ENCODE measurements at places on chromosomes 3 and 15.

DNA sequence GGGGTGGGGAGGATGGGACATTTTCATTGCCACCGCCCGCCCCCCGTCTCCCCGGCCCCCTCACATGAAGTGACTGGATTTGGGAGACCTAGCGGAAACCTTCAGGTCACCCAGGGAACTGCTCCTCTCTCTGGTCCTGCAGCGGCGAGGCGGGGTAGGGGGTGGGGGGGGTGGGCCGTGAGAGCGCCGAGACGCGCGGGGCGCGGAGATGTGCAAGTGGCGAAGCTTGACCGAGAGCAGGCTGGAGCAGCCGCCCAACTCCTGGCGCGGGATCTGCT is 712 bp upstream of the MME start:
- no peak for DNase-seq

- no peak for DNase-seq
Observed at GRCh38 chr3:41148478-41148877, 50.8 kb upstream of the CTNNB1 start.

DNA sequence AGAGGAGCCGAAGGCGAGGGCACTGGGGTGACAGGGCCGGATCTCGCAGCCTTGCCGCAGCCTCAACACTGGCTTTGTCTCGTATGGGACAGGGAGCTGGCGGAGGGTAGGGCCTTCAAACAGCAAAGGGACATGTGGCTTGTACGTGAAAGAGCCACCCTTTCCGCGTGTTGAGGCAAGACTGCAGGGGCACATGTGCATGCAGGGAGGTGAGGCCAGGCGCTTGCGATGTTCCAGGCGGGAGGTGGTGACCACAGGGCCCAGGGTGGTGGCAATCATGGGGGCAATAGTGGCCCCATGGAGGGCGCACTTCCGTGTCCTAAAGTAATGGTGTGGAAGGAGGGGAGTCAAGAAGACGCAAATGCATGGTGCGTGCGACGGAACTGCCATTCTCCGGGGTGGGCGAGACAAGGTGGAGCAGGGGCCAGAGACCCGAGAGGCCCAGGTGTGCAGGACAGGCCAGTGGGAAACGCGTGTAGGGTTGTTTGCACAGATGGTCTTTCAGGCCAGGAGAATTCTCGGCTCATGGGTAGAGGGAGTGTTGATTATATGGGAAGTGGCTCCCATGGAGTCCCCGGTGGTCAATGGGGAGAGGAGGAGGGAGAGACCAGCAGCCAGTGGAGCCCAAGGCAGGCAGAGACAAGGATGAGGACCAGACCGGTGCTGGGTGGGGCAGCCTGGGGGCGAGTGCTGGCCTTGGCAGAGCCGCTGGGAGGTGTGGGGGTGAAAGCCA is 45.8 kb upstream of the PCSK6 start:
- no peak for DNase-seq

- DNase-seq: peak; percentile 39
Observed at GRCh38 chr15:74635228-74635627, 19.6 kb downstream of the CLK3 start.

GRCh38 chr15:89205991-89206585 is 15.3 kb downstream of the RLBP1 start:
- no peak for DNase-seq

GRCh38 chr3:46843508-46843907 is 19.7 kb downstream of the MYL3 start:
- no peak for DNase-seq

DNA sequence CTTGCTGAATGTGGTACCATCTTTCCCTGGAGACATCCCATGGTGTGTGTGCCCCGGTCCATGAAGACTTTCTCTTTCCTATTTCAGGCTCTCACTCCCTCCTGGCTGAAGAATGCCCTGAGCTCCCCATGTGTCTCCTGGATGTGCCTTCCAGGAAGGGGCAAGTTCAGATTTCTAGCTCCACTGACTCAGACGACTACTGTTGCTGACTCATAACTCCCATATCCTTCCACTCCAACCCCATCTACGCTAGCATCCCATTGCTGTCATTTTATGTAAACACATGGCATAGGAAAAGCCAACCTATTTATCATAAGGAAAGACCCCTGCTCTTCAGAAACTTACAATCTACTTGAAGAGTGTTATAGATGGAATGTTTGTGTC is 95.0 kb downstream of the ADCY5 start:
- DNase-seq: no peak

GRCh38 chr3:145943952-145944351 is 217.0 kb downstream of the PLOD2 start:
- no peak for DNase-seq

- no peak for DNase-seq
Observed at GRCh38 chr3:77348244-77348855, 308.5 kb downstream of the ROBO2 start.

DNA sequence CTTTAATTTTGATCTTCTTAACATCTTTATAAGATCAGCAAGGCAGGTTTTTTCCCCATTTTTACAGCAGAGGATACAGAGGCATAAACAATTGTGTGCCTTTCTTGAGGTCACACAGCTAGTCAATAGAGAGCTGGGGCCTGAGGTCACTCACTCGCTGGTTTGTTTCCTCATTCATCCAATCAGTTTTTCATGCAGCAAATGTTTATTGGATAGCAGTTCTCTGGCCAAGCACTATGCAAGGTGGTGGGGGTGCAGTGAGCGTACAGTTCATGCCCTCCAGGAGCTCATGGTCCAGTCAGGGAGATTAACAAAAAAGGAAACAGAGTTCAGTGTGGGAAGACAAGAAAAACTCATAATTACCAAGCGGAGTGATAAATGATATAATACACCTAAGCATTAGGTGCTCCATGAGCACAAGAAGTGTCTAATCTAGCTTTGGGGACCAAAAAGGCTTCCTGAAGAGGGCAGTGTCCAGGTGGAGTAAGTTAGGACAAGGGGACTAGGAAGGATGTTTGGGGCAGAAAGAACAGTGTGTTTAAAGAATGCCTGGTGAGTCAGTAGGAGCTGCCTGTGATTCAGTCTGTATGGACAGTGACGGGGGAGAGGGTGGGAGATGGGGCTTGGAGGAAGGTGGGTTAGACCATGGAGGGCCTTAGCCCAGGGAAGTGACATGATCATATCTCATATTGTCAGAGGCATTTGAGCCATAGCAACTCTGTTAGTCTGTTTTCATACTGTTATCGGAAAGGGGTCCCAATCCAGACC is 29.3 kb downstream of the MAP2K5 start:
- DNase-seq: no peak

- no peak for DNase-seq
Observed at GRCh38 chr15:78448441-78449219, 10.6 kb downstream of the IREB2 start.

DNA sequence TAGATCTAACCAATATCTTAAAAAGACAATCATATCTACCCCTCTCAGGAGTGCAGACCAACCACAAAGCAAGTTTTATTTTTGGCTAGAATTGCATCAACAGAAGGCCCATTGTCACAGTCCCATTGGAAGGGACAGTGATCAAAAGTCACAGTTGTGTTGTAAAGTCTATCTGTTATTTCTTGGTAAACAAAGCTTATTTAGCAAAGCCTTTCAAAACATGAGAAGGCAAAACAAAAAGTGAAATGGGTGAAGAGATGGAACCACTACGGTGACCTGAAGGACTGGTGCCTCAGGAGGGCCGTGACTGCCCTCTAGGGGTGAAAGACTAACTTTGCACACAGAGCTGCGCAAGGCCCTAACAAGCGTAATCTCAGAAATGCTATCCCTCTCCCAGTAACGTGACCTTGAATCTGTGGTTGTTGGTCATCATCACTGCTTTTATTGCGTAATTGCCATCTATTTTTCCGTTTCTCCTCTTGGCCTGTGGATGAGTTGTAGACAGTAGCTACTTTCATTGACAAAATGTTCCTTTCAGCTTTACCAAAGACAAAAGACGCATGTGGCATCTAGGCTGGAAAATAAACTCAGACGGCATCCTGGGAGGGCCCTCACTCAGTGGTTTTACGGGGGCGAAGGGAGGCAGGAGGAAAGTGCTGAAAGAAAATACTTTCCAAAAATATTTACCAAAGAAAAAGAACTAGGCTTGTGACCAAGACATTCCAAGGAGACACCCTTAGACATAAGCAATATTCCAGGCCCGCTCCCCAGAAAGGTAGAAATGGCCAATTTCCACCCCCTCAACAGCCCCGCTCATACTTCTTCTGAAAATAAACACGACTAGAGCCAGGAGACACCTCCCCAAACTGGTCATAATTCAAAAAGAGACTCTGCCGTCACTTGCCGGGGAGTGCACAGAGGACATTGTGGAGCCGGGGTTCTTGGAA is 79.4 kb downstream of the FRMD4B start:
- DNase-seq: peak; percentile 28

DNA sequence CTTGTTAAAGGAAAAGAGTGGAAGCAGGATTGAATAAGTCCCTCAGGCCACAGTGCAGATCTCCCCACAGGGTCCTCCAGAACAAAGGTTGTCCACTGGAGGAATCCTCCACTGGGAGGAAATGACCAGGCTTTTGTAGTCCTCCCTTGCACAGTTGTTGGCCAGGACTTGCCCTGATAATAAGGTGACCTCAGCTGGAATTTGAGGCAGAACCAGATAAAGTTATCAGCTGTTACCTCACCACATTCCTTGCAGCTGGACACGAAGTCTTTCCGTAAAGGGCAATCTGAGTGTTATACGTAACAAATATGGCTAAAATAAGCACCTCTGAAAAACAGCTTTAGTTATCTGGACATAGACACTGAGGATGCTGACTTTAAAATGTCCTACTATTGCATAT is 83.5 kb upstream of the NAALADL2 start:
- no peak for DNase-seq

GRCh38 chr3:71565316-71565715 is 18.2 kb downstream of the FOXP1 start:
- DNase-seq: no peak

GRCh38 chr3:96022676-96023075 is 791.7 kb upstream of the EPHA6 start:
- DNase-seq: no peak

- DNase-seq: no peak
Observed at GRCh38 chr15:58748040-58748851, 1.3 kb downstream of the ADAM10 start.

DNA sequence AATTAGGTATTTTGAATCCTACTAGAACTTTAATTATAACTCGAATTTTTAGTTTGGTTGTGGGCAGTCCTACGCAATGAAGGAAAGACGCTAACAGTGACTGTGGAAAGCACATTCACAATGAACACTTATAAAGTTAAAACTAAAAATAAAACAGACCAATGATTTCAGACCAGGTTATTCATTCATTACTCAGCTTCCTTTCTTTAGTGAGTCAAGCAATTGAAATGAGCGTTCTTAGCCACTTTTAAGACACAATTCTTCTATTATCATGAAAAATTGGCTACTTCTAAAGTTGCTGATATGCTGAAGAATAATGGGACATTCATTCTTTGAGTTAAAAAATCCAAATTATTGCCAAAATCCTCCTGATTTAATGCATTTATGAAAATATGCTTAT is 66.0 kb upstream of the CMSS1 start:
- DNase-seq: no peak

GRCh38 chr3:45579251-45579650 is 15.3 kb upstream of the LIMD1 start:
- DNase-seq: no peak

GRCh38 chr3:169150920-169151319 is 512.6 kb downstream of the MECOM start:
- no peak for DNase-seq

DNA sequence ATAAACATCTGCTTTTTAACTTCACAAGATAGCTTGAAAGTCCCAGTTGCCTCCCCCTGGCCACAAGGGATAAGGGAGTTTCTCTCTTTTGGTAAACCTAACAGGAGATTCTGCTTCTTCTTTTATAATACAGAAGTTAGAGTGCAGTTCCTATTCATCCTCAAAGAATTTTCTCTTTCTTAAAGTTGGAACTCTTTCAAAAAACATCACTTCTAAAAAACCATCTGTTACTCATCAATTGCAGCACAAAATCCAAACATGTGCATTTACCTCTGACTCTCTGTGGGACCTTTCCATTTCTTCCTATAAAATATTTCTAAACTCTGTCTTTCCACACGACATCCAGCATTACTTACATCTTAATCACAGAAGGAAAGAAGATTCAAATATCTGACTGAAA is 5.1 kb downstream of the DPH6 start:
- DNase-seq: no peak

DNA sequence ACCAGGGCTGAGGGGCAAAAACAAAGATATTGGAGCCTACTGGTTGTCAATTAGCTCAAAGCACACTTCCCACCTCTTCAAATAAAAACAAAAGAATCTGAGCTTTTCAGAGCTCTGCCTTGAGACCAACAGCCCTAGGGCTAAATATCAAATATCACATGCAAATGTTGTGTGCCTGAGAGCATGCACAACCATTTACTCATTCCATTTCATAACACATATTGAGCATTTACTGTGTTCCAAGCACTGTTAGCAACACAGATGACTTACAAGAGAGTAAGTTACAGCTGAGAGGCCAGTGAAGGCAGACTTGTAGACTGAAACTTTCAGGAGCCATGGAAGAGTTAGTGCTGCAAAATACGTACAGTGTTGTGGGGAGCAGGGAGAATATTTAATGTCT is 222.4 kb downstream of the CPNE4 start:
- DNase-seq: no peak

DNA sequence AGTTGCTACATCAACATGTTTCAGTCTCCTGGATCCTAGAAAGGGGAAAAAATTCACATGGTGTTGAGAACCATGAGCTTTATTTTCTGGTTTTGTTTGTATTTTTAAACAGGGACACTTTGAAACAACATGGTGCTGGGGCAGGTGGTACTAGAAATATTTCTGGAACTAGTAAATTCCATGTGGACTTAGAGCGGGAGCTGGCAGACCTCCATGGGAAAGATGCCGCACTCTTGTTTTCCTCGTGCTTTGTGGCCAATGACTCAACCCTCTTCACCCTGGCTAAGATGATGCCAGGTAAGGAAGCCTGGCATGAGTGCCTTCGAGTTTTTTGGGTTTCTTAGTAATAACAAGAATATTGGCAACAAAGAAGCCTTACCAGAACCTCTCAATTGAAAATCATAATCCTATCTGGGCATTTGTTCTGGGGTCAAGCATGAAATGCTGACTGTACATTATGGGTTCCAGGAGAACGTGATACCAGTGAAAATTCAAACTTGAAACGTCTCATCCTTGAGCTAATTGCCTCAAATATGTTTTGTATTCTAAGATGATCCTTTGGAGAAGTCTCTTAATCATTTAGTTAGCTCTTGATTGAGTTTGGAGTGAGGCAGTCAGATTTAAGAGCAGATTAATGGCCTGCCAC is 7.9 kb downstream of the ALAS1 start:
- DNase-seq: no peak

- DNase-seq: no peak
Observed at GRCh38 chr3:180594631-180595558, 7.1 kb upstream of the TTC14 start.

GRCh38 chr3:71723452-71724170 is 1.6 kb downstream of the EIF4E3 start:
- no peak for DNase-seq

- no peak for DNase-seq
Observed at GRCh38 chr3:70501561-70501960, 189.1 kb upstream of the MDFIC2 start.

- no peak for DNase-seq
Observed at GRCh38 chr3:10447527-10448260, 57.7 kb downstream of the ATP2B2 start.

All from stimulated activated CD4-positive, alpha-beta T cell treated with anti-CD3 and anti-CD28 coated beads, Interleukin-1b, Interleukin-23, amount 100 ng/mL, for 1 hour (primary cell).